ENCODE measurements at places on chromosomes 1 and 21.

GRCh38 chr21:33883118-33883517, 32.5 kb downstream of the ATP5PO start:
- no peak for DNase-seq

- DNase-seq = no peak
These were observed 49.0 kb downstream of the LRRC53 start for GRCh38 chr1:74463333-74463988.

DNA sequence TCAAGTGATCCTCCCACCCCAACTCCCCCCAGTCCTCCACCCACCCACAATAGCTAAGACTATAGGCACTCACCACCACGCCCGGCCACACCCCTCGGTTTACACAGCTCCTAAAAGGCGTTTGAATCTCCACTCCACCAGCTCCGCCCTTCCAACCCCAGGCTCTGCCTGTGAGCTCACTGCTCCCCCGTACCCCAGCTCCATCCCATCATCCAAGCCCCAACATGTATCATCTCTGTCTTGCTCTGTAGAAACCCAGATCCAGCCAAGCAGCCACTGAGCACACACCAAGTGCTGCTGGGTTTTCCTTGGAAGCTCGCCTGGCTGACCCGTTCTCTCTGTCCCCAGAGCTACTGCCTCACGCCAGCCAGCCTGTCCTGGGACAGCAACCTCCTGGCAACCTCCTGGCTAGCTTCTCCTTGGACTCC, 12.0 kb upstream of the S100A2 start:
- no peak for DNase-seq

DNA sequence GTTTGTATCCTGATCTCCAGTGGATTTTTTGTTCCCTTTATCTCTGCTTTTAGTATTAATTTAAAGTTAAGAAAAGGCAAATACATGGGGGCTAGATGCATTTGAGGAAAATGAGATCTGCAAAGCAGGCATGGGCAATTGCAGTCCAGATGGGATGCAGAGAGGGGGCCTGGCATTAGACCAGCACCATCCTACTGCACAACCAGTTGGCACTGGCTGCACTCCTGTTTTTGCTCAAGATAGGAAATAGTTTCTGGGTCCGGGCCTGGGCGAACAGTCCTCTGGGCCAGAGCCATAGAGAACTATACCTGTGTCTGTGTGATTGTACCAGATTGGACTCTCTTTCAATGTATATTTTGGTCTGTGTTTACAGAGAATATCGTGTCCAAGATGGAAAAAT, 34.0 kb upstream of the LEPR start:
- DNase-seq = no peak

- no peak for DNase-seq
These were observed 14.0 kb downstream of the LPGAT1 start for GRCh38 chr1:211816586-211816985.

GRCh38 chr1:156920233-156921052, at the start of gene LRRC71:
Gene LRRC71, plus strand, starts transcription at chr1:156920632. Its CDS starts 172 bp downstream, at chr1:156920804.
- peak; percentile 61 for DNase-seq

- DNase-seq = no peak
These were observed 6.8 kb upstream of the LHX9 start for GRCh38 chr1:197910120-197910991.

DNA sequence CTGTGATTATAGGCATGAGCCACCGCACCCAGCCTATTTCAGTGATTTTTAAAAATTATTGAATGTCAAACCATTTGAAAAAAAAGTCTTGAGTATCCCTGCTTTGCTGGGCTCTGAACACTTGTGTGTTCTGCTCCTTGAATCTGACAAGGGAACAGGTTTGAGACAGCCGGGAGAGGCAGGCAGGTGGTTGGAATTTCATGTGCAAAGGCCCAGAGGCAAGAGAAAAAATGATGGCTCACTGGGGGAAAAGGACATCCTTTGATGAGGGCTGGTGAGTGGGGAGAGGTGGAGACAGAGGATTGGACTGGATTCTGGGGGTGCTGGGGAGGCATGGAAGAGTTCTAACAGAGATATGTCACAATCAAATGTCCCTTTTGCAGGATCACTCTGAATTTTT, 13.1 kb upstream of the WASF2 start:
- no peak for DNase-seq

DNA sequence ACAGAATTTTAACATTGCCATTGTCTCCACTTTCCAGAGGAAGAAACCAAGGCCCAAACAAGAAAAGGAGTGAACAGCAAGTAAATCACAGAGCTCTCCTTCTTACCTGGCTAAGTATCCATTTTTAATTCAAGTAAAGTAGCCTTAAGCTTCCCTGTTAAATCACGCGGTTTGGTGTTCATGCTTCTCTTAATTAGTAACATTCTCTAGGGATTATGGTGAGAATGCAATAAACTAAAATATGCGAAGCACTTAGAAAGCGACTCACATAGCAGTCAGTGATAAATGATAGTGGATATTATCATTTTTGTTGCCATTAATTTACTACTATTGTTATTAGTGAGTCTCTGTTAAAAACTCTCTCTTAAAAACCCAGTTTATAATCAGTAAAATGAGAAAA, 630.5 kb upstream of the TMPRSS15 start:
- DNase-seq = no peak

GRCh38 chr1:185152187-185152767, 4.5 kb downstream of the TRMT1L start:
- DNase-seq = no peak

DNA sequence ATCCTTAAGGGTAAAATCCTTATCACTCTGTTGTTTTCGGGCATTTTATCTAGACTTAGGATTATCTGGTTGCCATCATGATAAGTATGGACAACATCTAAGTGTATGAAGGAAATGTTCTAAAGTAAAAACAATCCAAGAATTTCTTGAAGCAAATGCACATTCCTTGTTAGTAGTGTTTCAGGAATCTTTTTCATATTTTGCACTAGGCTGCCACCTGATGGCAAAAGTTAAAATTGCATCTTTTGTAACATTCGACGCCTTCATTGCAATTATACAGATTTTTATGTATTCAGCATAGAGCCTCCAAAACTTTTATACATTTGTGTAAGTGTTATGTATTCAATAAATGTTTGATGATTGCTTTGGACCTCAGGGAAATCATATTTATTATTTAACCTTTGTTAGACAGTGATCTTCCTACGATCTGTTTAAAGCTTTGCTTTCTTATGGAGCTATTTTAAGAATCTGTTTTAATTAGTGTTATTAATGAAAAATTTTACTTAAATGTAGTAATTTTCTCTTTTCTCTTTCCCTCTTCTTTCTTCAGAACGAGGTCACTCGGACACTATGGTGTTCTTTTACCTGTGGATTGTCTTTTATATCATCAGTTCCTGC, 49.4 kb upstream of the KIAA1614 start:
- DNase-seq = no peak

GRCh38 chr1:66374561-66375111, 159.3 kb upstream of the SGIP1 start:
- no peak for DNase-seq

GRCh38 chr1:59199719-59200376, 97.0 kb upstream of the FGGY start:
- DNase-seq = no peak

- DNase-seq = no peak
These were observed 76.2 kb upstream of the PGBD5 start for GRCh38 chr1:230502306-230502705.

DNA sequence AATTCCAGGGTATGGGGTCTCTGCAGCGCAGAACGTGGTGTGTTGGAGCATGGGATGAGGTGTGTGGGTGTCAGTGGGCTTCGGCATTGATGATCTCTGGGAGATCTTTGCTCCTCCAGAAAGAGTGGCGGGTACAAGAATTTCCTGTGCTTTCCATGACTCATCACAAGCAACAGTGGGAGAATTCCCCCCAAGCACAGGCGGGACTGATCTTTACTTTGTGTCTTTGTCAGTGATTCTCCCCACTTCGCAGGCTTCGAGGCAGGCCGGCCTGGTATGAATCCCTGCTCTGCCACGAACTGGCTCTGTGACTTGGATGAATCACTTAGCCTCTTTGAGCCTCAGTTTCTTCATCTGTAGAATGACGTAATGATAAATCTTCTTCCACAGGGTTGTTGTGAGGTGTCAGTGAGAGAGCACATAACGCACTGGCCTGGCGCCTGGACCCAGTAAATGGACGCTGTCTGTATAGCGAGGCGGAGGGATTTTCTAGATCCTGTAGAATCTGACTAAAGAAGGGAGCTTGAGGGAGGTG, 2.0 kb downstream of the OPRD1 start:
- DNase-seq = no peak

- DNase-seq = no peak
These were observed 86.3 kb downstream of the MPZL1 start for GRCh38 chr1:167808104-167808503.

DNA sequence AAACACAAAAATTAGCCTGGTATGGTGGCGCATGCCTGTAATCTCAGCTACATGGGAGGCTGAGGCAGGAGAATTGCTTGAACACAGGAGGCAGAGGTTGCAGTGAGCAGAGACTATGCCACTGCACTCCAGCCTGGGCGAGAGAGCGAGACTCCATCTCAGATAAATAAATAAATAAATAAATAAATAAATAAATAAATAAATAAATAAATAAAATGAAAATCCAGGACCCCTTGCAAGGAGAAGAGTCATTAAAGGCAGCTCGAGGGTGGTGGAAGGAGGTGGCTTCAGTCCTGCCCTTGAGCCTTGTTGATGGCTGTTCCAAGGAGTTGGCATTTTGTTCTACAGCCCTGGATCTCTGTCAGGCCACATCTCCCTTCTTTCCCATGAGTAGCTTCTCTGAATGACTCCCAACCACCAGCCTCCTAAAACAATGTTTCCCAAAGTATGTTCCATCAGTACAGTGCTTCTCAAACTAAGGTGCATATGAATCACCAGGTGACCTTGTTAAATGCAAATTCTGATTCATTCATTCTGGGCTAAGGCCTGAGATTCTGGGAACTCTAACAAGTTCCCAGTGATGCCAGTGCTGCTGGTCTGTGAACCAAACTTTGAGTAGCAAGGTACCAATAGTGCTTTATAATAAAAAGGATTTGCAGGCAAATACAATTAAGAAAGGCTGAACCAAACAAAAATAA, 99.0 kb downstream of the KCNN3 start:
- no peak for DNase-seq

- no peak for DNase-seq
These were observed 58.8 kb upstream of the PRDX6 start for GRCh38 chr1:173418107-173418985.

- no peak for DNase-seq
These were observed 82.6 kb downstream of the NENF start for GRCh38 chr1:212515329-212515760.

DNA sequence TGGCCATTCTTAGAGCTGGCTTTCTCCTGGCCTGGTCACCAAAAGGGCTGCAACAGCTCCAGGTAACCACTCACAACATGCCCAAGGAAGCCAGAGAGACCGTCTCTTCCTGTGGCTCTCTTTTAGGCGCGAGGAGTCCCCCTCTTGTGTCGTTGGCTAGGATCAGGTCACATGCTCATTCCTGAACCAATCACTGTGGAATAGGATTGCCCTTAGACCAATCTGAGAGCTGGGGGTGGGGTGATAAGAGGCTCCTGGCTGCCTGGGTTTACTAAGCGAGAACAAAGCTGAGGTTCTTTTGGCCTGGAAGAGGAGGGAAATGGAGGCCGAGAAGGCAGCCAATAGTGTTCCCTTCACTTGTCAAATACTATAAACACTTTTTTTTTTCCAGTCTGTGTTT, 452.1 kb upstream of the PROX1 start:
- DNase-seq = no peak

DNA sequence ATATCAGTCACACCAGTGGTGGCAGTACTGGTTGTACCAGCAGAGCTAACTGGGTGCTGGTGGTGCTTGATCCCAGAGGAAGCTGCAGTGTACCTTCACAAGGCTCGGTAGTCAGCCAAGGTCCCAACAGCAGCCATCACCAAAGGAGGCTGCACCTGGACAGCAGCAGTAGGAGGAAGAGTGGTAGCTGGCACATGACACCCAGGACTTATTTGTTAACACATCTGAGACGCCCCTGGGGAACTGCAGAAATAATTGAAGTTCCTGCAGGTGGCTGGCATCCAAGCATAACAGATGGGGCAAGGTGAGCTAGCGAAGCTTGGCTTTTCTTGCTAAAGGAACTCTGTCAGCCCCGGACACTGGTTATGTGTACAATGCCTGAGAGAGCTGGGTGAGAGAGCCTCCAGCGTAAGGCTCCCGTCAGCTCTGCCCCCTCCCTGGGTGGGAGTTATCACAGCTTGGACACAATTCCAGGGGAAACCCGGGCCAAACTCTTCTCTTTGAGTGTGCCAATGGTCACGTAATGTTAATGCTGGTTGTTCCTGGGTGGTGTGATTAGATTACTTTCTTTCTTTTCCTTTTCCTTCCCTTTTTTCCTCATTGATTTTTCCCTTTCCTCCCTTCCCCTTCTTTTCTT, 29.1 kb upstream of the PARP1 start:
- no peak for DNase-seq

- DNase-seq = no peak
These were observed 43.6 kb downstream of the DMRTB1 start for GRCh38 chr1:53502641-53503432.
